ENCODE measurements at places on chromosomes 3 and 15.

GRCh38 chr3:122760453-122761271, 33.0 kb downstream of the HSPBAP1 start:
- DNase-seq, result peak; percentile 36

DNA sequence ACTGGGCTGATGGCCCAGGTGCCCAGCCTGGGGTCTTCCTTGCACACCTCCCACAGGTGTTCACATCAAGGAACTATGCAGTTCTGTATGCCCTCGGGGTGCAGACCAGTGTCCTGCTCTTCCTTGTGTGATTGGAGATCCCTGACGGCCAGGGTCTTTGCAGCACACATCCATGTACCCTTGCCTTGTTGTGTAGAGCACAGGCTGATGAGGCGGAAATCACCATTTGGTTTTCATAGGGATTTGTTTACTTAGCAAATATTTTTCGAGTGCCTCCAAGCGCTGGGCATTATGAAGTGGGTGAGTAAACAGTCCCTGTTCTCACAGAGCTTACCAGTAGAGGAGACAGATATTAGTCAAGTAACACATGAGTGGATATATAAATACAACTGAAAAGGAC, 209.3 kb upstream of the UMPS start:
- peak; percentile 33 for DNase-seq

GRCh38 chr3:152662157-152662556, 172.8 kb upstream of the P2RY1 start:
- DNase-seq, result no peak

DNA sequence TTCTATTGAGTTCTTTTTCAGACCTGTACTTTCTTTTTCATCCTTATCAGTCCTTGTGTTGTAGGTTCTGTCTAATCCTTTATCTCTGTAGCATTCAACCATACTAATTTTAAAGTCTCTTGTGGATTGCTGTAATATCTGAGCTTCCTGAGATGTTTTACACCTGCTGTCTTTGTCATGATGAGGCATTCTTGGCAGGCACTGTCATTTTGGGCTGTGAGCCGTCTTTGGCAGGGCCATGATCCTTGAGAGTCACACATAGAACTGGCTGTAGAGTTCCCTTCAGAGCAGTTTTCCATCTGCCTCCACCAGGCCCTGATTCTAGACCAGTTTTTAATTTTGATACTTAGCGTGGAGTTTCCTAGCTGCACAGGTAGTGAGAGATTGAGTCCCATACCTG, 6.7 kb downstream of the EFCC1 start:
- DNase-seq, result no peak

DNA sequence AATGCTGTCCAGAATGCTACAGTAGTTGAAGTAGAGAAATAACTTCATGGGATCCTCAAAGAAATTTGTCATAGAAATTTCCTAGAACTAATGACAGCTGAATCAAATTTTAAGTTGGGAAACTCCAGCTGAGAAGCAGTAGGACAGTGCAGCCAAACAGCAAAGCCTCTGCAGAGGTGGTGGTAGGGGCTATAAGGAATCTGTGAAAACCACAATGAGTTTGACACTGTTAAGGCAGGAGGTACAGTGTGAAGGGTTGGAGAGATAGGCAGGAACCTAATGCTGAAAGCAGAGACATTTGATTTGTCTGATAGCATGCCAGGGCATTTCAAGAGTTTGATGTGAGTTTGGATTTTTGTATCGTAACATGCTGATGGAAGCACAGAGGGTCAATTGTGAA, 22.0 kb downstream of the ASTE1 start:
- DNase-seq, result no peak

DNA sequence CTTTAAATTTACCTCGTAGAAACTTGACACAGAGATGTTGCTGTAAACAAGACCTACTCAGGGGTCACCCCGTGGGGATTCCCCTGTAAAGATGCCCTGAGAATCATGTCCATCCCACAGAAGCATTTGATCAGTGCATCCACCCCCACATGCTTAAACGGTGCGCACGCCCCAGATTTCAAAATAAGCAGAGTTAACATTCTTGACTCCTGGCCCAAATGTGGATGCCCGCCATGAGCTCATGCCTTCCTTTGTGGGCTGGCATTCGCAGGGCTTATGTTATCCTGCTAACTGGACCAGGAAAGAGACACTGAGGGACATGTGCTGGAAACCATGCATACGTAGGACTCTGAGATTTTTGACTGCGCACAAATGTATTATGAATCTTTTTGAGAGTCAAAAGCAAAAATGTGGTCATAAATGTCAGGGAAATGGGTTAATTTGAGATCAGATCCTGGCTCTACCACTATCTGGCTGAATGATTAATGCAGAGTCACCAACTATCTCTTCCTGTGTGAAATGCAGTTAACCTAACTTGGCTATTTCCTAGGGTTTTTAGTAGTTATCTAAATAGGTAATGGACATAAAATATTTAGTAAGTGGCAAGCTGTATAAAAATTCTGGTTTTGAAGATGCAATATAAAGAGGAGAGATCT, 9.1 kb upstream of the TP63 start:
- DNase-seq, result no peak

DNA sequence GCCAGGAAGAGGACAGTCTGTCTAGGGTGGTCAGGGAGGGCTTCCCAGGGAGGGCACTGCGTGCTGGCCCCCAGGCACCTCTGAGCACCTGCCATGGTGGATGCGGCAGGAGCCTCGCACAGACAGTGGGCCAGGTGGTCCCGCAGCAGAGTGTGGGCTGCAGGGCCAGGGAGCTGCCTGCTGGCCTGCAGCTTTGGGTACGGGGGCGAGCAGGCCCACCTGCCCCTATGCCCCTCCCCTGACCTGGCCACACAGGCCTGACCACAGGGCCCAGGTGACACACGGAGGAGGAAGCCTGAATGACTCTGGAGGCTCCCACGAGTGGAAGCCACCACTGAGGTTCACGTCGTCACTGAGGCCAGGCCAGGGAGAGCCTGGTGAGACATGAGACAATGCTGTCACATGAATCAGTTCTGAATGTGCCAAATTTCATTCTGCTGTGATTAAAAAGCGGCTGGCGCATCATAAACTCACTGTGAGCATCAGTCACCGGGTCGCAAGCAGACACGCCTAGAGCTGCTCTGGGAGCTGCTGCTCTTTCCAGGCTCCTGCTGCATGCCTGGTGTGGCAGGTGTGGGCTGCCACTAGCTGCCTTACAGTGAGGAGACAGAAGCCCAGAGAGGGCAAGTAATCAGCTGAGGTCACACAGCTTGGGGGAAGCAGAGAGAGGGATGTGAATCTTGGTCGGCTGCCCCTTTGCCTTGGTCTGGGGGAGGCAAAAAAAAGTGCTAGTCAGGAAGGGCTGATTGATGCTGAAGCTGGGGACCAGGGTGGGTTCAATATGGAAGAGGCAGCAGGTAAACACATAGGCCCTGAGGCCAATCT, 39.5 kb upstream of the IQSEC1 start:
- no peak for DNase-seq

DNA sequence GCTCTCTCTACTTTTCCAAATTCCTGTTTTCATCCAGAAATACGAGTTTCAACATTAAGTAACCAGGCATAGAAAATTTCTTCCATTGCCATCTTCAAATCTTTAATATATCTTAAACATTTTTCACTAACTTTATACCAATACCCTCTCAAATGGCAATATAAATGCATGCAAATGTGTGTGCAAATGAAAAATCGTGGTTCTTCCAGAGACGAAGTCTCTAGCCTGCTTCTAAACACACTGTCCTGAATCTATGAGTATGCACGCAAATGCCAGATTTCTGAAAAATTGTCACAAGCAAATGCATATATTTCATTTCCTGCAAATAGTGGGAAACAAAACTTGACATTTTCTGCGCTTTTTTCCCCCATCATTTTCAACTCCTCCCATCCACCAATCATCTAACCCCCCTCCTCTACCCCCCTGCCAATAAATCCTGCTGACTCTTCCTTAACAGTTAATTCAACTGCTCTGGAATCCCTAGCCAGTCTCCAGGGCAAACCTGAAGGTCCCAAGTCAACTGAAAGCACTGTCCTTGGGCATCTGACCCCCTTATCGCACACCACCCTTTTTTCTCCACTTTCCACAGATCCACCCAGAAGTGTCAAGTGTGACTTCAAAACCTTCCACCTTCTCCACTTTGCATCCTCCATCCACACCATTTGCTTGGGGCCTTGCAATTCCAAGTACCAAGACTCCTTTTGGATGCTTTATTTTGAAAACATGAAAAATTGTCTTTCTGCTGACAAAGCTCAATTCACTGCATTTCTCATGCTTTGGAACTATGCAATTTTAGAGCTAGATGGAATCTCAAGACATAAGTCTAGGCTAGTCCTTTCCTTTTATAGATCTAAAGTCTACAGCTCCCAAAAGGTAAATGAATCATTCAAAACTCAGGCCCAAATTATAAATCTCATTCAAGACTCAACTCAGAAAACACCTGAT, 144.7 kb downstream of the OSBPL10 start:
- DNase-seq, result no peak

DNA sequence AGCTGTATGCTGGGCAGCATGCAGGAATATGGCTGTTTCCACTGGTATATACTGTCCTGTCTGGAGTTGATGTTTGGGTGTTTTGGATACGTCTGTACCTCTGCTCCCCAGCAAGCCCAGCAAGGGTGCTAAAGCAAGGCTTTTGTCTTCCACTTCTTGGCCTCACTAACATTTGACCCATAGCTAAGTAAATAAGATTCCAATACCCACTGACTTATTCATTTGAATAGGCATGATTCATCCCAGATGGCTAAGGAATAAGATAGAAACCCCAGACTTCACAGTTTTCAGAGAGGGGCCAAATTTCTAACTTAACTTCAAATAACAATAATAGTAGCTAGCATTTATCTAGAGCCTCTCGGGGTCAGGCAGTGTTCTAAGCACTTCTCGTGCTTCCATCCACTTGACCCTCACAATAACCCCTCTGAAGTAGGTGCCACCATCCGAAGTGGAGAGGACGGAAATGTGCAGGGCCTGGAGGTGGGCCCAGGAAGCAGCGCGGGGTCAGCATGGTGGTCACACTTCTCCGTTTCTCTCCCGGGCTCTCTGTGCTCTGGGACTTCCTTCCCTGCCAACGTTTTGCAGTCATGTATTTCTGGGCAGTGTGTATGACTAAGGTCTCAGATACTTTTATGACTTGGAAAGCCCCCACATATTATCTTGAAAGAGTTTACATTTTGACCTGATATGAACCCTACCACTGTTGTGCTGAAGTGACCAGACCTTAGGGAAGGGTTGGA, 39.3 kb downstream of the LRRK1 start:
- peak; percentile 51 for DNase-seq

DNA sequence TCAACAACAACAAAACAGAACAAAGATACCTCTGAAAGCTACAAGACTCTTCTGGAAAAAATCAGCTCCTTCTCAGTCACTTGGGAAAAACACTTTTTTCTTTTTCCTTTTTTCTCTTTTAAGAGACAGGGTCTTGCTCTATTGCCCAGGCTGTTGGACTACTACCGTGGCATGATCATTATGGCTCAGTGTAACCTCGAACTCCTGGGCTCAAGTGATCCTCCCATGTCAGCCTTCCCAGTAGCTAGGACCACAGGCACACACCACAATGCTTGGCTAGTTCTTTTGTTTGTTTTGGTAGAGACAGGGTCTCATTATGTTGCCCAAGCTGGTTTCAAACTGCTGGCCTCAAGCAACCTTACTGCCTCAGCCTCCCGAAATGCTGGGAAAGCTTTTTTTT, 12.8 kb downstream of the MYO9A start:
- no peak for DNase-seq

- DNase-seq, result no peak
Measured at GRCh38 chr3:109132801-109133473, 3.6 kb upstream of the C3orf85 start.

DNA sequence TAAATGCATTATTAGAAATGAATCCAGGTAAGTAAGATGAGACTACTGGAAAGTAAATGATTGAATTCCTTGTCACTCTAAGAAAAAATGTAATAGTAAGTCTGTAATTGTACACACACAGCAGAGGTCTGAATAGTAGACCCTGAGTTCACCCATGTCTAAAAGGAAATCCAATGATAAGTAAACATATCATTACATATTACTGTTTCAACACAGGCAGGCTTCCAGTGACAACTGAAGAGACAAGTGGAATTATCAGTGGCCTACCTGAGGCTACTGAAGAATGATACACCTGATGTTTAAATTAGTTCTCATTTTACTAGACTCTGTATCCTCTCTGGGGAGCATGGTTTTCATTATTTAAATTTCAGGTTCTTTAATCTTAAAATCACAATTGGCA, 6.2 kb upstream of the CCNL1 start:
- no peak for DNase-seq

GRCh38 chr15:45790325-45790943, 155.6 kb downstream of the SQOR start:
- DNase-seq, result peak; percentile 4

- peak; percentile 76 for DNase-seq
Measured at GRCh38 chr3:143644370-143645089, 203.7 kb downstream of the SLC9A9 start.

DNA sequence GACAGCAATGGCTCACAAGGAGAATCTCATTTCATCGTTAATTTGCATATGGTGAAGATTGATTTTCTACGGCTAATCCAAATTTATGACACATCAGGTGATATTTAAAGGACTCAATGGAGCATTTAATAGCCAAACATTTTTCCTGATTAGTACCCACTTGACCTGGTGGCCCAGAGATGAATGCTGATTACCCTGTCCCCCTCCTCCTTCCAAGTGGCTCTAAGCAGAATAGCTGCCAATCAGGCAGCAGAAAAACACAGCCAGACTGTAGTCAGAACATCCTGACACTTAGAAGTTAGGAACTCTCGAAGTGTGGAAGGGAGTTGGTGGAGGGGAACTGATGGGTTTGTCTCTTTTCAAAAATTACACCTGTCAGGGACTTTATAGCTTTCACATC, 302.5 kb downstream of the ZNF621 start:
- DNase-seq, result no peak

DNA sequence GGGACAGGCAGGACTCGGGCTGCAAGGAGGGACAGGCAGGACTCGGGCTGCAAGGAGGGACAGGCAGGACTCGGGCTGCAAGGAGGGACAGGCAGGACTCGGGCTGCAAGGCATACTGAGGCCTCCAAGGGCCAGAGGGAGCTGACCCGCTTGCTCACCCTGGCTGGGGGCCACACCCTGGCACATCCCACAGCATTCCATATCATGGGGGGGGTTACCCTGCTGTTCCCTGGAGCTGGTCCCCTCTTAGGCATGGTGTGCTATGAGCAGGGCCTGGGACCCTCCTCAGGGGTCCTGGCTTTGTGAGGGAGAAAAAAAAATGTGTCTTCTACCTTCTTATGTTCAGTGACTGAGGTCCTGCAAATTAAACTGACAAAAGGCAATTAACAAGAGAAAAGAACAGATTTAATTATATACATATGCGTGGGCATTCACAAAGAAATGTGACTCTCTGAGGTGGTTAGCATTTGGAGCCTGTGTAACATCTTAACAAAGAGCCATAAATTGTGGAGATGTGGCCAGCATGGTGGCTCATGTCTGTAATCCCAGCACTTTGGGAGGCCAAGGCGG, 97.6 kb upstream of the ALDH1A3 start:
- DNase-seq, result no peak

DNA sequence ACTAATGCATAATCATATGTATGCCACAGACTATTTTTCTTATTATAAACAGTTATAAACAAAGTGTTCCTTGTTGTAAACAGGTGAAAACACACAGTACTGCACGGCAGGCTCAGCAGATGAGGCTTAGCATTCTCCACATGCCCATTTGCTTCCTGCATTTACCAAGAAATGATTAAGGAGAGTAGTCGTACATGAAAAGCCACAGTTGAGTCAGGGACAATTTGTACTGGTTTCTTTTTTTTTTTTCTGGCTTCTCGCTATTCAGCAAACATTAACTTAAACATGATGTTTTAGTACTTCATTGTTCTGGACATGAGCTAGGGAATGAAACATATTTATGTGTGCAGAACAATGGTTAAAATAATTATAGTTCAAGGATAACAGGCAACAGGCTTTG, 63.4 kb downstream of the GHSR start:
- no peak for DNase-seq

- DNase-seq, result no peak
Measured at GRCh38 chr3:168139947-168140346, 44.2 kb upstream of the GOLIM4 start.

Measured in fibroblast of skin of back (primary cell).